ENCODE measurements at places on chromosomes 2 and 18.

GRCh38 chr2:136212426-136213378 is 94.8 kb upstream of the CXCR4 start:
- H3K36me3 ChIP-seq, result no peaks in the 10 kb centered on the region
- no peak overlapping the region for H3K27ac ChIP-seq

DNA sequence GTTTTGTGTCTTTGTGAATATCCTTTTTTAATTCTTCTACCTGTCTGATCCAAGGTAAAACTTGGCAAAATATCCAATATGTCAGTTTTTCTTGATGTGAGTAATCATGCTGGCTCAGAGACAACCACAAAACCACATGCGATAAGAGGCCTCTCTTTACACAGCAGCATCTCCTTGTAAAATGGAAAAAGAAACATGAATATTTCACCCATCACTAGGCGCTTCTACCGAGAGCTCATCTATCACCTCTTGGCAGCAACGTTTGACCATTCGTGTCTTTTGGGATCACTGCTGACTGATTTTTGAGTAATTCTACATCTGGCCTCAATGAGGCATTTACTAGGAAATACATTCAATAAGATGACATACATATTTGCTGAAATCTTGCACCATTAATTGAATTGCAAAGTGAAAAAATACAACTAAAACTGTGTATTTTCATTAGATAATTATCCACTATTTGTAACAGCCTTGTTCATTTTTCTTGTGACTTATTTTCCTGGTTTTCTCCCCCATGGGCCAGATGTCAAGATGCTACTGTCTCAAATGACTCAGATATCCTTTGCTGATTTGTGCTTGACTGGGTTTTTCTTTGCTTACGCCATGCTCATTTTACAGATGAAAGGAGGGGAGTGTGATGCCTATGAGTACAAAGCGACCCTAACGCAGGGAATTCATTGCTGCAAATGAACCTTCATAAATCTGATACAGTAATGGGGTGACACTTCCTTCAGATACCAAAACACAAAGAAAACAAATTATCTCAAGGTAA is 467.5 kb downstream of the FBXO15 start:
- H3K4me1 ChIP-seq, result no peaks in the 10 kb centered on the region
- H3K36me3 ChIP-seq, result no peaks in the 10 kb centered on the region
- no peak overlapping the region for H3K4me3 ChIP-seq

- no peaks in the 10 kb centered on the region for H3K4me1 ChIP-seq
- H3K4me3 ChIP-seq, result no peak overlapping the region
These were observed 291.3 kb upstream of the FBXO11 start for GRCh38 chr2:48197618-48198017.

- no peak overlapping the region for H3K4me3 ChIP-seq
- no peaks in the 10 kb centered on the region for H3K4me1 ChIP-seq
- no peak for DNase-seq
- no peak overlapping the region for H3K27ac ChIP-seq
- no peaks in the 10 kb centered on the region for H3K27me3 ChIP-seq
These were observed 750.5 kb upstream of the DDX18 start for GRCh38 chr2:117064021-117064420.

DNA sequence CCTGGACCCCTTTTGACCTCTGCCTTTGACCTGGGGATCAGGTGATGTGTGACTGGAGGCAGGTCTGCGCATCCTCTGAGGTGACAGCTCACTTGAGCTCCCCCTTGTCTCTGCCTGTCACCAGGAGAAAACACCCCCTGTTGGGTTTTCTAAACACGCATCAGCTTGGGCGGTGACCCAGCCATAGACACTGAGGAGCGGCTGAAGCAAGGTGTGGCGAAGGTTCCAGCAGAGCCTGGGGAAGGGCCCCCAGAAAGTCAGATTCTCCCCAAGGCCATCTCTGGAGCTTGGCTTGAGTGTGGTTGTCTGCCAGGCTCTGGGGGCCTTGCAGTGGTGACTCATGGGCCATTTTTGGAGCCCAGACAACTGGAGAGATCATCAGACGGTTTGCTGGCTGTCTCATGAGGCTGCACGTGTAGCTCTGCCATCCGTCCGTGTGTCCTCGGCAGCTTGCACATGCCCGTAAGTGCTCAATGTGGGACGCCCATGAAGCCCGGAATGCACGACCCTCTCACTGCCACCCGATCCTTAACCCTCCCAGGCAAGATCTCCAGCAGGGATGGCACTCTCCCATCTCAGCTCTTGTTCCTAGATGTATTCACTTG is 29.4 kb downstream of the SIX3 start:
- H3K4me3 ChIP-seq, result no peak overlapping the region
- peaks cover 44% of the 10 kb centered on the region for H3K27me3 ChIP-seq
- H3K27ac ChIP-seq, result no peak overlapping the region
- H3K36me3 ChIP-seq, result no peaks in the 10 kb centered on the region

- no peak overlapping the region for H3K27ac ChIP-seq
- no peak for DNase-seq
- no peak overlapping the region for H3K4me3 ChIP-seq
- H3K27me3 ChIP-seq, result no peaks in the 10 kb centered on the region
- H3K36me3 ChIP-seq, result no peaks in the 10 kb centered on the region
- H3K4me1 ChIP-seq, result no peaks in the 10 kb centered on the region
These were observed 14.2 kb upstream of the DSG1 start for GRCh38 chr18:31303771-31304170.

- no peaks in the 10 kb centered on the region for H3K36me3 ChIP-seq
- H3K4me3 ChIP-seq, result peak overlapping the region; percentile 31
- no peak for DNase-seq
- peak overlapping the region; percentile 62 for H3K27ac ChIP-seq
- H3K4me1 ChIP-seq, result peaks cover 14% of the 10 kb centered on the region
These were observed 103.7 kb upstream of the TAF1B start for GRCh38 chr2:9739531-9739964.

DNA sequence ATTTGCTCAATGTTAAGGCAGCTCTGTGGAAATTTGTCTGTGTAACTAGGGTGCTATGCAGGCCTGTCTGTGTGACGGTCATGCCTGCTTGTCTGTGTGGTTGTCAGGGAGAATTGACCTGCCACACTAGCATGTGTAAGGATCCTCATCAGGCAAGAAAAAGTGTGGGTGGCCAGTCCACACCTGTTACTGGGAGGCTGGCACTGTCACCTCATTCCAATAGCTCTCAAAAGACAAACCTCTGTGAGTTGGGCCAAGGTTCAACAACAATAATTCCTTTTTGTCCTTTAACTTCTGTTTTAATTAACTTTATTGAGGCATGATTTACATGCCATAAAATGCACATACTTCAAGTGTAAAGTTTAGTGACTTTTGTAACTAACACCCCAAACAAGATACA is 4.2 kb upstream of the MARCO start:
- no peak overlapping the region for H3K27ac ChIP-seq
- H3K4me3 ChIP-seq, result no peak overlapping the region
- H3K36me3 ChIP-seq, result no peaks in the 10 kb centered on the region
- no peak for DNase-seq

DNA sequence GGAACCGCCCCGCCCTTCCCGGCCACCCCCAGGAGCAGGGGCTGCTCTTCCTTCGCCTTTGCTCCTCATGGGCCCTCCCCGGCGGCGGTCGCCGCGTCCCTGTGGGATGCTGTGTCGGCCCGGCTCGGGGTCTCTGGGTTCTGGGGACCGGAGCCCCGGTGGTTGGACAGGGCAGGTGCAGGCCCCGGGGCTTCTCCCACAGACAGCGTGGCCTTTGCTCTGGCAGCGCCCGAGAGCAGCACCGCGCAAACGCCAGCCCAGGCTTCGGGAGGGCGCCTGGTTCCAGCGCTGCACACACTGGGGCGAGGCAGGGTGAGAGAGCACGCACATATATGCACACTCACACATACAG is 9.0 kb upstream of the KCNG2 start:
- H3K4me3 ChIP-seq, result no peak overlapping the region
- no peaks in the 10 kb centered on the region for H3K27me3 ChIP-seq
- H3K4me1 ChIP-seq, result peaks cover 7% of the 10 kb centered on the region
- no peak for DNase-seq

GRCh38 chr2:157830696-157831570 is 45.2 kb downstream of the ACVR1 start:
- peaks cover 20% of the 10 kb centered on the region for H3K4me1 ChIP-seq
- H3K27ac ChIP-seq, result peak overlapping the region; percentile 58
- no peaks in the 10 kb centered on the region for H3K27me3 ChIP-seq
- H3K36me3 ChIP-seq, result no peaks in the 10 kb centered on the region
- peak; percentile 29 for DNase-seq
- H3K4me3 ChIP-seq, result no peak overlapping the region

DNA sequence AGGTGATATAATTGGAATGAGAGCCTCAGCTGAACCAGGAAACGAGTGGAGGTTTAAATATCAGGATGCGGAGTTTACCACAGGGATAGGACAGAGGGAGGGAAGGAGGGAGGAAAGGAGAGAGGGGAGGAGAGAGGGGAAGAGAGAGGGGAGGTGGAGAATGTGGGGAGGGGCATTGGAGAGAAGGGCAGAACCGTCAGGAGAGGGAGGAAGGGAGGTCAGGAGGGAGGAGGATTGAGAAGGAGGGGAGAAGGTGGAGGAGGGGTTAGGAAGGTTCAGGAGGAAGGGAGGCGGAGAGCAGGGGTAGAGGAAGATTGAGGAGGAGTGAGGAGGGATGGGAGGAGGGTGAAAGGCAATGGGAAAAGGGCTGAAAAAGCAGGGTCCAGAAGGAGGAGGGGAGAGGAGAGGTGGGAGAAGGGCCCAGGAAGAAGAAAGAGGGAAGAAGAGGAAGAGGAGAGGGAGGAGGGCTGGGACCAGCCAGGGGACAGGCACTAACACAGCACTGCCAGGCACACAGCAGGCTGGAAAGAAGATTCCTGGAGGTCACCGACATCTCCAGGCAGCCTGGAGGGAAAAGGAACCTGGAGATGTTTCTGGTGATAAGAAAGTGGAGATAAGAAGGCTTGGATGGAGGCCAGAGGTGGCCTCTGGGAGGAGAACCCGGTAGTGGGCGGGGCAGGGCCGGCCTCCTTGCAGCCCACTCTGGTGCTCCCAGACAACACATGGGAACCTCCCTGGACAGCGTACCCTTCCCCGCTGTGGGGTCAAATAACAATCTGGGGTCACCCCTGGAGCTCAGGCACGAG is 176.7 kb upstream of the SMAD2 start:
- H3K27me3 ChIP-seq, result no peaks in the 10 kb centered on the region
- H3K36me3 ChIP-seq, result no peaks in the 10 kb centered on the region
- H3K4me1 ChIP-seq, result no peaks in the 10 kb centered on the region
- no peak for DNase-seq

DNA sequence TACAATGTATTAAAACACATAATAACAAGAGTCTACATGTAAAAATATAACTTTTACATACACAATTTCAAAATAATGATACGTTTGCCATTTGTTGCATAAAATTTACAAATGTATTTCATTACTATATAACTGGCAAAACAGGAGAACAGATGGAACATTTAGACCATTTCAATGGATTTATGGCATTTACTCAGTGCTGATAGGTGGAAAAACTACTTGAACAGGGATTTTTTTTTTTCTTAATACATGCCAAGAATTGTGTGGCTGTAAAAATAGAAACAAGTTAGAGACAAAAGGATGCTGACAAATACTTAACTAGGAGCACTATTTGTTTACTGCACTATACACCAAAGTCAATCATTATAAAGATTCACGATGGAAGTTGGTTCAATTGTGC is 266.8 kb upstream of the CCDC68 start:
- no peak for DNase-seq
- peaks cover 21% of the 10 kb centered on the region for H3K4me1 ChIP-seq
- no peaks in the 10 kb centered on the region for H3K27me3 ChIP-seq
- H3K4me3 ChIP-seq, result no peak overlapping the region

DNA sequence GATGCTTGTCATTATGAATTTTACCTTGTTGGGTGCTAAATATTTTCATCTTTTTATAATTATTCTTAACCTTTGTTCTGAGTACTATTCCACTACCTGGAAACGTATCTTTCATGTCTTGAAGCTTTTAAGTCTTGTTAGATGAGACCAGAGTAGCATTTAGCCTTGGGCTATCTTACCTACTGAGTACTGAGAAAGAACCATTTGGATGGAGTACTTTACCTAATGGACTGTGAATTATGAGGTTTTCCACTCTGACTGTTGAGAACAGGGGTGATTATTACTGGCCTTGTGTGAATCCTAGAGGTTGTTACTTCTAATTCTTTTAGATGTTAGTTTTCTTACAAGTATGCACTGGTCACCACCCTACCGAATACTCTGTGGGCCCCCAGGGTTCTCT is 63.5 kb downstream of the CCDC102B start:
- H3K4me1 ChIP-seq, result no peaks in the 10 kb centered on the region
- H3K27me3 ChIP-seq, result no peaks in the 10 kb centered on the region
- H3K27ac ChIP-seq, result no peak overlapping the region
- DNase-seq, result no peak
- H3K4me3 ChIP-seq, result no peak overlapping the region

- H3K36me3 ChIP-seq, result no peaks in the 10 kb centered on the region
- no peaks in the 10 kb centered on the region for H3K27me3 ChIP-seq
- H3K27ac ChIP-seq, result no peak overlapping the region
These were observed 156.8 kb upstream of the UNC80 start for GRCh38 chr2:209614690-209615369.

- H3K36me3 ChIP-seq, result no peaks in the 10 kb centered on the region
- no peak overlapping the region for H3K4me3 ChIP-seq
- H3K27me3 ChIP-seq, result no peaks in the 10 kb centered on the region
- no peak overlapping the region for H3K27ac ChIP-seq
- DNase-seq, result no peak
These were observed 26.0 kb upstream of the ANXA4 start for GRCh38 chr2:69715964-69716363.

GRCh38 chr2:193272011-193272410 is 1077.3 kb upstream of the TMEFF2 start:
- DNase-seq, result no peak
- H3K4me3 ChIP-seq, result no peak overlapping the region
- no peak overlapping the region for H3K27ac ChIP-seq
- no peaks in the 10 kb centered on the region for H3K4me1 ChIP-seq

DNA sequence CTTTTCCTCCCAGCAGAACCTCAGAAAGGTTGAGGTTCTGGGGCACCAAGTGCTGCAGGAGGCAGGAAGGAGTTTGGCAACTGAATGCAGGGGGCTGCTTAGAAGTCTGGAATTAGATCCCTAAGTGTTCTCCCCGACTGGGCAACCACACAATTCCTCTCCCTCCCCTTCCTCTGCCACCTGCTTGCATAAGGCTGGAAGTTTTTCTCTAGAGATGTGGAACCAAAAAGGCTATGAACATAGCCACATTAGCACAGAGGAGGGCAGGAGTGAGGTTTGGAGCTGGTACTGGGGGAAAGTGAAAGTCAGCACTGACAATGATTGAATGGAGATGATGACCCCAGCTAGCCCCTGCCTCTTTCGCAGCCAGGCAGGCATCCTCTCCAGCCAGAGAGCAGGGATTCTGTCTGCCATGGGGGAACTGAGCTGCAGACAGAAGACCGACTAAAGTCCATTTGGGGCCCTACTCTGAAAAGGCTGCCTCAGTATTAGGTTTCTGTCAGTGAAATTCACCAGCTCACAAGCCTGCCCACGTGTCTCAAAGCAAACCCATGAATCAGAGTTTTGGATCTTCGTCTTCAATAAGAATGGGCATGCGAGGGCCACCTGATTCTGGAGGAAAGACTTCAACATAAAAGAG is 87.9 kb upstream of the ITGA6 start:
- no peak overlapping the region for H3K4me3 ChIP-seq
- no peak for DNase-seq
- peaks cover 16% of the 10 kb centered on the region for H3K4me1 ChIP-seq
- no peaks in the 10 kb centered on the region for H3K27me3 ChIP-seq
- H3K27ac ChIP-seq, result no peak overlapping the region
- H3K36me3 ChIP-seq, result no peaks in the 10 kb centered on the region

GRCh38 chr2:46382331-46383112 is 85.3 kb downstream of the EPAS1 start:
- H3K27me3 ChIP-seq, result no peaks in the 10 kb centered on the region
- peaks cover 8% of the 10 kb centered on the region for H3K4me1 ChIP-seq
- H3K27ac ChIP-seq, result no peak overlapping the region
- no peak for DNase-seq
